Esophagus squamous epithelium (tissue), 5 donors: ENCODE measurements at places on chromosomes 5 and 9. TPM values are rescaled to one million over a fixed set of nuclear protein-coding genes. Genes with fewer than 3 reads are reported as not detected.

The UBQLN1 gene
- total RNA-seq, result 90.2 TPM

The ARSI gene
- total RNA-seq, result 5.2 TPM

The C5orf46 gene
- not detected for total RNA-seq

The PHF24 gene
- total RNA-seq, result 0.09 TPM

The CMYA5 gene
- total RNA-seq, result 0.11 TPM

The BARHL1 gene
- total RNA-seq, result not detected

DNA sequence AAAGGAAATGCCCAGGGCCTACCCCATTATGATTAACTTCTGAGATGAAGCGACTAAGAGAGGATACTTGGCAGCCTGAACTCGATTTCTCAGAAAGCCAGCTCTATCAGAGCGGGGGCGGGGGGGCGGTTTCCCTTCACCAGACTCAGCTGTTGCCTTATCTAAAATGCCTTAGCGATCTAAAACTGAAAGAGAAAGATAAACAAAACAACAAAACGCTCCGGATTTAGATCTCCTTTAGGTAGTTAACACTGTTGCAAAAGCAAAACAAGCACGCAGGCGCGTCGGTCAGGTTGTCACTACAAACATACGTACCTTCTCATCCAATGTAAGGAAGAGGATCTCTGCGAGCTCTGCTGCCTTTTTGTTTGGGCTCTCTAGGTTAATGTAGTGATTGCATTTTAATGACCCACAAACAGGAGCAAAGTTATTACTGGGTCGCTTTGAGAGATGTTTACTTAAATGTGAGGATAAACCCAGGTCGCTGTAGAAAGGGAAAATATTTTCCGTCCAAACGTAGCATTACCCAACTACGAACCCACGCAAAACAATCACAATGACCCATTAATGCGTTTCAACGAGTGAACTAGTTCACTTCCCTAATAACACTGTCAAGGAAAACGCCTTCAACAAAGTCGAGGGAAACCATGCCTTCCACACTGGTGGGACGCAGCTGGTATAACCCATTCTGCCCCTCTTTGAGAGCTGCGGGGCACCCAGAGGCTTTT is 982 bp downstream of the EPB41L4A start:
- DNase-seq, result no peak

DNA sequence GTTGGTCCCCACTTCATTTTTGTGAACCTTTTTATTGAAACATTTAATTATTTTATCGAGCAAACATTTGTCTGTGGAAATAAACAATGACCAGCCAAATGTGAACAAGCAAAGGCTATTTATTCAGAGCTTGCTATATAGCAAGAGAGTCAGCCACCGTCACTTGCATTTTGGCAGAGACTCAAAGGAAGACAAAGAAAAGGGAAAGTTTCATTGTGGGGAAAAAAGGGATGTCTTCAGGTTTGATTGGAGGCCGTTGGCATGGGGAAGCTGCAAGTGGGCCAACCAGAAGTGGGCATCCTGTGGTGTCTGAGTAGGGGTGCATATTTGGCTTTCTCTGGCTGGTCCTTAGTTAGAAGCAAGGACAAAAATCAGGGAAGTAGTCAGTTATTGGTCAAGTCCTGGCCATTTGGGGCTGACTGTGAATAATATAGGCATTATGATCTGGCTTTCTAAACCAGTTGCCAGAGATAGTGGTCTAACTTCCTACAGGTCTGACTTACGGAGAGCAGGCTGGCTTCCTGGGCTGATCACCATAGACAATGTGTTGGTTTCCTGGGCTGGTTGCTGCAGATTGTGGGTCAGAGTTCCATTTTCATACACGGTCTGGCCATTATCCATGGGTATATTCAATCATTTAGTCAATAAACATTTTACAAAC is 16.6 kb downstream of the ENC1 start:
- DNase-seq, result no peak
